ENCODE measurements at places on chromosomes 11 and 22. TPM values are rescaled to one million over a fixed set of nuclear protein-coding genes. Genes with fewer than 3 reads are reported as not detected.

DNA sequence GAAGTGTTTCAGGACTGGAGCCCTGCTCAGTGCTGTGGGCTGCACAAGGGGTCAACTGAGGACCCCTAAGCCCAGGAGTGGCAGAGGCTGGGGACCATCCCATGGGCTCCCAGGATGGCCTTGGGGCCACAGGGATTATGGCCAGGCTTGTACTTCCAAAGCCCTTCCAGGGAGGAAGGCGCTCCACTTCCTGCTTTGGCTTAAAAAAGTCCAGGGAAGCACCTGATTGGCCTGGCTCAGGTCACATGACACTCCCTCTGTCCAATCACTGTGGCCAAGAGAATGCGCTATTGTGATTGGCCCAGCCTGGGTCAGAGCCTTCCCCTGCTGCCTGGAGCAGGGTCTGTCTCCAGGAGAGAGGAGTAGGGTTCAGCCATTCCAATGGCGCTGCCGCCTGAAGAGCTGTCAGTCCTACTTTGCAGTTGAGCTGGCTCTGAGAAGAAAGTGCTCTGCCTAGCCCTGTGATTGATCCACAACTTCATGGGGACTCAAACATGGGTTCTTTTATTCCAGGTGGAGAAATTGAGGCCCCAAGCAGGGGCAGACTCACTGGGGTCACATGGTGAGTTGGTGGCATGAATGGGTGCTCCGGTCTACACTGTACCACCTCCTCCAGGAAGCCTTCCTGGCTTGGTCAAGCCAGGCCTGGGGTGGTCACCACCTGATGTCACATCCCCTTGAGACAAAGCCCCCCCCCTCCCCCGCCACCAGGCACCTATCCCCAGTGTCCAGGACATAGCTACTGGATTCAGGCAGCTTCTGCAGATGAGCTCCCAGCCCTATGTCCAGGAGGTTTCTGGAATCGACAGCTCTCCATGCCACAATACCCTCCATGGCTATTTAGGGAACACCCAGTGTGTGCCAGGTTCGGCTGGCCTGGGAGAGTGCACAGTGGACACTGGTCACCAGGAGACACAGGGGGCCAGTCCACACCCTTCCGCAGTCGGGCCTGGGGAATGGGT, 48.2 kb downstream of the RTN4R start:
- no peak overlapping the region for H3K4me3 ChIP-seq
- no peaks in the 10 kb centered on the region for H3K36me3 ChIP-seq
- no peaks in the 10 kb centered on the region for H3K27me3 ChIP-seq
- no peaks in the 10 kb centered on the region for H3K4me1 ChIP-seq

- H3K27me3 ChIP-seq = peaks cover 1% of the 10 kb centered on the region
- peaks cover 10% of the 10 kb centered on the region for H3K4me1 ChIP-seq
- no peaks in the 10 kb centered on the region for H3K36me3 ChIP-seq
- DNase-seq = no peak
- H3K4me3 ChIP-seq = no peak overlapping the region
- H3K27ac ChIP-seq = no peak overlapping the region
Observed at GRCh38 chr11:73667891-73668290, 21.5 kb downstream of the PLEKHB1 start.

DNA sequence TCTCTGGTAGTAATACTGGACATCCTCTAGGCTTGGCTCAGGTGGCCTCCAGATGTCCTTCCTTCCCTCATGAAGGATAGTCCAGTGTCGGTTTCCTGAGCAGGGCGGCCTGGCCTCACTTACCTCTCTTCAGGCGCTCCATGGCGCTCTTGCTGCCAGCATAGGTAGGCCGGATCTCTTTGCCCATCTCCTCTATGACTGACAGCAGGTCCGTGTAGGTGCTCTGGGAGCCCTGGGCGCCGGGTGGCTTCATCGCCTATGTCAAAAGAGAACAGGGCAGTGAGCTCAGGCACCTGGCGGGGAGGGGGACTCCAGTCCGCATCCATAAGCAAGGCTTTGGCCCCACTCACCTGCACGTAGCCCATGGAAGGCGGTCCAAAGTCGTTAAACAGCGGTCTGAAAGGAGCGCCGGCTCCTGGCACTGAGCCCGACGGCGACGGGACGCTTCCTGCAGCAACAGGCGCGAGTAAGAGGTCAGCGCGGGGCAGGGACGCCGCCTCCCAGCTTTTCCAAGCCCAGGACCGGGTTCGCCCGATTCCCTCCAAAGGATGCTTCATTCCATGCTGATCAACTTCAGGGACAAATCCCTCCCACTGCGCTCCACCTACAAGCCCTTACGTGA, 609 bp downstream of the CDK2AP2 start:
- H3K4me3 ChIP-seq = peak overlapping the region; percentile 86
- H3K36me3 ChIP-seq = no peaks in the 10 kb centered on the region
- H3K27ac ChIP-seq = peak overlapping the region; percentile 92
- peak; percentile 93 for DNase-seq

GRCh38 chr11:33533386-33534052, 167.1 kb downstream of the C11orf91 start:
- no peak for DNase-seq
- H3K27ac ChIP-seq = no peak overlapping the region
- no peaks in the 10 kb centered on the region for H3K36me3 ChIP-seq
- no peaks in the 10 kb centered on the region for H3K4me1 ChIP-seq
- no peak overlapping the region for H3K4me3 ChIP-seq
- H3K27me3 ChIP-seq = no peaks in the 10 kb centered on the region

DNA sequence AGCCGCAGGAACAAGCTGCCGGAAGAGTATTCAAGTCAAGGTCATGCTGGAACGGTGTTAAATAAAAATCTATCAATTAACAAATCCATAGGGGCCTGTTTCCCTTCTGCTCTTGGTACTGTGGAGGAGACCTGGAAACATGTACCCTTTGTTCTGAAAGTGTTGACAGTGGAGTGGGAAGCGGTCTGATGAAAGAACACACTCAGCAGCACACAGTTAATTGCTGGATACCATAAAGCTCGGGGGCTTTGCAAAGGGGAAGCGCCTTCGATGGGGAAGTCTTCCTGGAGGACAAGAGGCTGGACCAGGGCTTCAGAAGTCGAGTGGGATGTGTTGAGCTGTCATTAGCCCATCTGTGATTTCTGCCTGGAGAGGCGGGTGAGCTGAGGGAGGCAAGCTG, 112.5 kb upstream of the CLPB start:
- no peak overlapping the region for H3K4me3 ChIP-seq
- no peak for DNase-seq
- no peak overlapping the region for H3K27ac ChIP-seq
- H3K4me1 ChIP-seq = no peaks in the 10 kb centered on the region
- H3K27me3 ChIP-seq = no peaks in the 10 kb centered on the region

DNA sequence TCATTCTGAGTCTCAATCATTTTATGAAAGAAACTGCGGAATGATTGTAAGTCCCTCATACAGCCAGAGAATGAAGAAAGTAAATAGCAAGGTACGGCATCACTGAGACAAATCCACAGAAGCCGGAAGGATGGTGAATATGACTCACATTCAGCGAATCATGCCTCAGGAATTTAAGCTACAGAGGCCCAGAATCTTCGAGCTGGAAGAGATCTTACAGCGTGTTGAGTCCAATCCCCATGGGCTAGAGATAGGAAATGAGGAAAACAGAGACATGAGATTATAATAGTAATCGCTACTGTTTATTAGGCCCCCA, 173.2 kb downstream of the KIF18A start:
- H3K27ac ChIP-seq = no peak overlapping the region
- H3K36me3 ChIP-seq = no peaks in the 10 kb centered on the region
- no peaks in the 10 kb centered on the region for H3K27me3 ChIP-seq
- DNase-seq = no peak

CACNA1I gene
- total RNA-seq = 2.4 TPM

PPFIA1 gene
- 66.6 TPM for total RNA-seq

KRTAP5-2 gene
- not detected for total RNA-seq

RAB38 gene
- total RNA-seq = 14.2 TPM

Data from GM23338 (cell line).